Stimulated activated CD4-positive, alpha-beta T cell treated with anti-CD3 and anti-CD28 coated beads, Interleukin-1b, Interleukin-23, amount 100 ng/mL, for 4 hours (primary cell): ENCODE measurements at places on chromosomes 2 and 18.

DNA sequence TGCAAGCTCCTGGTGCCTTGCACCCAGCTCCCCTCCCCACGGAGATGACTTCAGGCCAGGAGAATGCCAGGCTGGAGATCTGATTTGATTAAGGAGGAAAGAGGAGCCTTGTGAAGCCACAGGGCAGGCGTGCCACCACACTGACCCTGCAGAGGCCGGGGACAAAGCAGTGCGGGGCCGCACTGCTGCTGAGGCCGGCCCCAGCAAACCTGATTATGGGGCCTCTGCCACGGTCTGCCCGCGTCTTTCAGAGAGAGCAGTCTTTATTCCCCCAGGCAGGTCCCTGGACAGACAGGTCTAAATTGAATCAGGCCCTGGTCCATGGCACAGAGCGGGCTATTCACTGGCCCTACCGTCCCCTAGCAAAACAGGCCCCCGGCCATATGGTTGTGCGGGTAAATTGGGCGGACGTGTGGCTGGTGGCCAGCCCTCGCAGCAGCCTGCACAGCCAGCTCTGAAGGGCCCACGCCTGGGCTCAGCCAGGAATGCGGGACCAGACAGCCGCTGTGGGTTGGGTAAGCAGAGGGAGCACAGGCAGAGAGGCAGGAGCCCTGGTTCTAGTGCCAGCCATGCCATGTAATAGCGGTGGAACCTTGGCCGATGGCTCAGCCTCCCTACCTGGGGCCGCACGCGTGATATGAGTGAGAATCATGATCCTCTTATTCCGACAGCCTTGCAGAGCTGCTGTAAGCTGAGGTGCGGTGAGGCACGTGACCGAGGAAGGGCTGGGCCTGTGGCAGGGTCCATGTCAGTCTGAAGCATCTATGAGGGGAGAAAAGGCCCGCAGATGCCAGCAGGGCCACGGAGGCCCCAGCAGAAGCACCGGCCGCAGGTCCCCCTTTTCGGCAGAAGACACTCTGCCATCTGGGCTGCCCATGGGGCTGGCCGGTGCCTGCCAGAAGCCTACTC lies 97.3 kb upstream of the MYCN start:
- DNase-seq, result no peak

- no peak for DNase-seq
Observed at GRCh38 chr18:67935638-67936037, 419.1 kb upstream of the DSEL start.

DNA sequence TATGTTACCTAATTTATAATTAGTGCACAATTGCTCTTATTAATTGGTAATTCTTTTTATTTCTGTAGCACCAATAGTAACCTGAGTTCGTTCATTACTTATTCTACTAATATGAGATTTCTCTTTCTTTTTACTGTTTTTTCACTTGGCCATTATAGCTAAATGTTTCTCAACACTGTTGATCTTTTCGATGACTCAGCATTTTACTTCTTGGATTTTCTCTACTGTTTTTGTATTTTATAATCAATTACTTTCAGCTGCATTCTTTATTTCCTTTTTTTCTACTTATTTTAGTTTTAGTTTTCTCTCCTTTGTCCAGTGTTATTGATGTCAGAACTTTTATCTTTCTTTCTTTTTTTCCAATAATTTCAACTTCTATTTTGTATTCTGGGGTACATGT lies 589.4 kb upstream of the SOX11 start:
- DNase-seq, result no peak

GRCh38 chr18:48294899-48295585 lies 114.1 kb downstream of the ZBTB7C start:
- no peak for DNase-seq

GRCh38 chr2:158024288-158024898 lies 77.3 kb upstream of the UPP2 start:
- peak; percentile 42 for DNase-seq

DNA sequence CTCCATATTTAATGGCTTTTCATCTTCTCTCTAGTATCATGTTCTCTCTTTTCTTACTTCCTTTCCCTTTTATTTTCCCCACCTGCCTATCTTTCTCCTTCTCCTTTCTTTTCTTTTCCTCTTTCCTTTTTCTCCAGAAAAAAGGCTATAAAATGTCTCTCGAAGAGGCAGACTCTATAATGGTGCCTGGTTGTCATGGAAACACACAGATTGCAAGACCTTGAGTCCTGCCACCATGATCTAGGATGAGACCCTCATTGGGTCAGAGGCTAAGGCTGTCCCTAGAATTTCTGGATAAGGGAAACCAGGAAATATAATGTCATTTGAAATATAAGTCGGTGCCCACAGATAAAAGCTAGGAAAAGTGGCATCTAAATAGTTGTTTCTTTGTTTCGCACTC lies 36.5 kb upstream of the LHCGR start:
- no peak for DNase-seq

GRCh38 chr2:76323381-76323780 lies 612.7 kb upstream of the GCFC2 start:
- DNase-seq, result no peak

DNA sequence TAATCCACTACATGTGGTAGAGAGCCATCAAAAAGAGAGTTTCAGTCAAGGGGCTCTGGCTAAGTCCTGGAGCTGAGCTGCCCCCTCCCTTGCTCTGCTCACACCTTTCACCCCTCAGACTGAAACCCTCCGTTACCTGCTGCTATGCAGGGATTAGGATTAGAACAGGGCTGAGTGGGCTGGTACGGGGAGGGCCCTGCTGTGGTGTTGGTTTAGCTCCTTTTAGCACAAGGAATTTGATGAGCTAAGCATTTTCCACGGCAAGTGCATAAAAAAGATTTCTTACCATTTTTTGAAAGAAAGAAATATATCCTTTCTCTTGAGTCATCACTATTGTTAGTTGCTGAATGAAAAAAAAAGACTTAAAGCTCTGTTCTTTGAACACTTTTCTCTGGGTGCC lies 46.3 kb downstream of the TCF7L1 start:
- DNase-seq, result no peak

DNA sequence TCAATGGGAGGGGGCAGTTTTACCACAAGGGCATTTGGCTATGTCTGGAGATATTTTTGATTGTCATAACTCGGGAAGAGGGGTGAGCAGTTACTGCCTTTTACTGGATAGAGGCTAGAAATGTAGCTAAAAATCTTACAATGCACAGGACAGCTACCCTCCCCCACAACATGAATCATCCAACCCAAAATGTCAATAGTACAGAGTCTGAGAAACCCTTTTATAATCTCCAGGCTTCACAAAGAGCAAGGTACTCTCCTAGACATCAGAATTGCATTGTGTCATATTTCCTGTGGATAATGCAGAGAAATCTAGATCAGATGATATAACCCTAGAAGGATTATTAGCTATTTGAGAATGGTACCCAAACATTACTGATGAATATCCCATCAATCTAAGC lies 277.1 kb upstream of the NRP2 start:
- DNase-seq, result no peak

DNA sequence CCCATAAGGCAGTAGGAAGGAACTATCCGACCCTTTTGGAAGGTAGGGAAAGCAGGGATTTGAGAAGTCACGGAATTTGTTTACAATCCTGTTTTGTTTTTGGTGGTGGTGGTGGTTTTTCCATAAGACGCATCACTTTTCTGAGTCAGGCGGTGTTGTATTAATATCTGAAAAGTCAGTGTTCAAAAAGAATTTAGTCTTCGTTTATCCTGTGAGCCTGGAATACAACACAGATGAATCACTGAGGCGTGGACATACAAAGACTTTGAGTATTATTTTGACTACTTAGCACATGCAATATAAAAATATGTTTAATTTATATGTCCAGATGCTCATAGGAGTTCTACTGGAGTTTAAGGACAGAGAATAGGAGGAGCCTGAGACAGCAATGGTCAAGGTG lies 785 bp downstream of the ZNF892 start:
- no peak for DNase-seq
